ENCODE measurements at places on chromosomes 5 and 9. TPM values are rescaled to one million over a fixed set of nuclear protein-coding genes. Genes with fewer than 3 reads are reported as not detected.

PCDHB8 gene
- 1.4 TPM for polyA plus RNA-seq

PRR16 gene
- polyA plus RNA-seq, result 16.0 TPM

CDKN2B-AS1 gene
- not detected for polyA plus RNA-seq

DOCK8 gene
- 4.9 TPM for polyA plus RNA-seq

CATSPER3 gene
- polyA plus RNA-seq, result not detected

PKN3 gene
- polyA plus RNA-seq, result 7.5 TPM

C7 gene
- polyA plus RNA-seq, result 5.4 TPM

ZMYND19 gene
- polyA plus RNA-seq, result 21.8 TPM

DNA sequence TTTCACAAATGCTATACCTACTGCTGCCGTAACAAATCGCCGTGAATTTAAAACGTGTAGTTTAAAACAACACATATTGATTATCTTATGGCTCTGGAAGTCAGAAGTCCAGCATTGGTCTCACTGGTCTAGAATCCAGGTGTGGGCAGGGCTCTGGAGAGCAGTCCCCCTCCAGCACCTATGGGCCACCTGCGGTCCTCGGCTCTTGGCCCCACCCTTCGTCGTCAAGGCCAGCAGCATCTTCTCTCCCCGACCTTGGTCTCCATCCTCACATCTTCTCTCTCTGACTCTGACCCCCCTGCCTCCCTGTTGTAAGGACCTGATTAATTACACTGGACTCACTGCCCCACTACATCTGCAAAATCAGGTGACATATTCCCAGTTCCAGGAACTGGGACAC lies 106.4 kb upstream of the COL5A1 start:
- no peak for DNase-seq

GRCh38 chr9:36119476-36119875 lies 17.1 kb upstream of the GLIPR2 start:
- DNase-seq, result no peak

DNA sequence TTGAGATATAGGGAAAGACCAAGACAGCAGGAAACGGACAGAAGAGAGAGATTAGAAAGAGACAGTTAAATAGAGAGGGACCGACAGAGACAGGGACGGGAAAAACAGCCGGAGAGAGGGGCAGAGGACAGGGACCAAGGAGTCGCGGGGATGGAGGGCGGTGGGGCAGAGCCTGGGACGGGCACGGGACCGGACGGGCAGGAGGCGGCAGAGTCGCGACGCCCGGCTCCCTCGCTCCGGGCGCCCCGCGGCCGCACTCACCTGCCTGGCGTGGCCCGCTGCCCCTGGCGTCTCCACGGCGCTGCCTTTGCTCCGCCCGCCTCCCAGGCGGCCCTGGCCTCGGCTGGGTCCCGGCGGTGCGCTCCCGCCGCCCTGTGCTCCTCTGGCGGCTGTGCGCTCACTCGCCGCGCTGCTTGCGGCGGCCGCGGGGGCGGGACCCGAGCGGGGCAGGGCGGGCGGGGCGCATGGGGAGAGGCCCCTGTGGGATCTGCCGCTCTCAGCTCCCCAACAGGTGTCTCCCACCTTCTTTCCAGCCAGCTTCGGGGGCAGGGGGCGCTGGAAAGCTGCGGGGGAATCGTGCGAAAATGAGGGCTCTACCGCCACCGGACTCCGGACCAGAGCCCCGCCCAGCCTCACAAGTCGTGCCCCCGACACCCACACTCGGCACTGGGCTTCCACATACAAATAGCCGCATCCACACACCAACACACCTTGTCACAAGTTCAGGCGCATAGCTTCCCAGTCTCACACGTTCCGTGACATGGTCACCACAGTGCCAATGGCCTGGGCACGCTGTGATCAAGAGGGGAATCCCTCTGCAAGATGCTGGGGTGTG lies at the start of gene ARID3C:
Gene ARID3C (minus strand): TSS at position 411 of the 835 bp plus-strand sequence. CDS start 1,052 bp downstream, outside the sequence.
- DNase-seq, result no peak

DNA sequence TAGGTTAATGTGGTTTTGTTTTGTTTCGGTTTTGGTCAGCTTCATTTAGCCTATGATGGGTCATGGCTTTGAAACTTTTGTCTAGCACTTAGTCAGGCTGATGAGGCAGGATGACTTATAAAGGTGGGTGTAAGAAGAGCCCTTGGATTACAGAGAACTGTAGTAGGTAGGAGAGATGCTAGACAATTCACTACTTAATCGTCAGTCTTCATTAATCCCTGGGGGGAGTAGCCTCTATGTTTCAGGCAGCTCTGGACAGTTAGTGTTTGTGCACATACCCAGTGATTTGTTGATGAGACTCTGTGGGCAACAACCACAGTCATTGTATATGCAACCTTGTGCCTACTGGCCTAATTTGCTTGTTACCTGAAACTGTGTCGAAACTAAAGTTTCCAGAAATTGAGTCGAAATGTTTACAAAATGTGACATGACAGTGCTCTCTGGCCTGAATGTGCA lies 113.3 kb downstream of the MTREX start:
- no peak for DNase-seq

DNA sequence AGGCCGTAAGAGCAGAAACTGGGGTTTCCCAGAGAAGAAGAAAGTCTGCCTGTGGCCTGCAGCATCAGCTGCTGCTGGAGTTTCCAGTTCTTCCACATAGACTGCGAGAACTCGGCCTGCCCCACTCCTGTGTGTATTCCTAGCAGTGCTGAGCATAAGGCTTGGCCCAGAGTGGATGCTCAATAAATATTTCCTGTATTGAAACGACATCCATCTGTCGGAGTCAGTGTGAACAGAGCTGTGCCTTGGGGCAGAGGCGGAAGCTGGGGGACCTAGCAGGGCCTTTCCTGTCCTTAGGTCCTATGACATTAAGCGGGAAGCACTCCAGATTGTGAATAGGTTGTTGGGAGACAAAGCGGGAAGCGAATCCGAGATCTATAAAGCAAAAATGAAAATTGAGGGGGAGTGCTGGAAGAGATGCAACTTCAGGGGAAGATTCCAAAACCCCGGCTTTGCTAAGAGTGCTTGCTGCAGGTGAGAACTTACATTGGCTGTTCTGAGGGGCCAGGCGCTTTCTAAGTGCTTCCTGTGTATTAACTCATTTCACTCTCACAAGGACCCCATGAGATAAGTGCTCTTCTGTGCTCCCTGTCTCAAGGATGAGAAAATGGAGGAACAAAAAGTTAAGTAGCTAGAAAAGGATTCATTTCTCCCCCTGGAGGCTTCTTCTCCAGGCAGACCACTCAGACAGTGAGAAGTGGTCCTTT lies 76.1 kb upstream of the CXCL14 start:
- peak; percentile 90 for DNase-seq

- no peak for DNase-seq
These were observed 128.3 kb upstream of the TBC1D2 start for GRCh38 chr9:98383758-98384157.

- DNase-seq, result no peak
These were observed 65.7 kb upstream of the PHYKPL start for GRCh38 chr5:178298283-178298807.

DNA sequence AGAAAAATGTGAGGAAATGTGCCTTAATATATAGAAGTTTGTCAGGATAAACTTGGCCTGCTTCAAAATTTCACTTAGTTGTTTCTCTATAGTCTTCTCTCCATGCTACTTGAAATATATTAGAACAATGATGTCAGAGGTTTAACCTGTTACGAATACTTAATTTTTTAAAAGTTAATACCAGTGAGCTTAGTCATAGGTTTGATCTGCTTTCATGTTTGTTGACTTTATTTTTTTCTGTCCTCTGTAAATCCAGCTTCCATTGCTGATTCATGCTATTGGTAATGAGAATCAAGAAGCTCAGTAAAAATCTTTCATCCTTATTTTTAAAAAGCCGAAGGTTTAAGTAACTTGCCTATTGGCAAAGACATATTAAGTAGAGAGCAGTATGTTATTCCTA lies 27.9 kb downstream of the BDP1 start:
- DNase-seq, result no peak

DNA sequence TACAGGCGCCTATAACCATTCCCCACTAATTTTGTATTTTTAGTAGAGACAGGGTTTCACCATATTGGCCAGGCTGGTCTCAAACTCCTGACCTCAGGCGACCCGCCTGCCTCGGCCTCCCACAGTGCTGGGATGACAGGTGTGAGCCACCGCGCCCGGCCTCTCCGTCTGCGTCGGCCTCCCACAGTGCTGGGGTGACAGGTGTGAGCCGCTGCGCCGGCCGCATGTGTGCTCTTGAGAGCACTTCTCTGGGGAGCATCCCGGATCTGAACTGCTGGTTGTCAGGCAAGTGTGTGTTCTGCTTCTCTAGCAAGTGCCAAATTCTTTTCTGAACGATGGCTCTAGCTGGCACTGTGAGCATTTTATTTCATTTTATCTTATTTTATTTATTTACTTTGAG lies 3.7 kb upstream of the ENTPD2 start:
- DNase-seq, result no peak

GRCh38 chr5:53900677-53901076 lies 340.2 kb downstream of the NDUFS4 start:
- no peak for DNase-seq

DNA sequence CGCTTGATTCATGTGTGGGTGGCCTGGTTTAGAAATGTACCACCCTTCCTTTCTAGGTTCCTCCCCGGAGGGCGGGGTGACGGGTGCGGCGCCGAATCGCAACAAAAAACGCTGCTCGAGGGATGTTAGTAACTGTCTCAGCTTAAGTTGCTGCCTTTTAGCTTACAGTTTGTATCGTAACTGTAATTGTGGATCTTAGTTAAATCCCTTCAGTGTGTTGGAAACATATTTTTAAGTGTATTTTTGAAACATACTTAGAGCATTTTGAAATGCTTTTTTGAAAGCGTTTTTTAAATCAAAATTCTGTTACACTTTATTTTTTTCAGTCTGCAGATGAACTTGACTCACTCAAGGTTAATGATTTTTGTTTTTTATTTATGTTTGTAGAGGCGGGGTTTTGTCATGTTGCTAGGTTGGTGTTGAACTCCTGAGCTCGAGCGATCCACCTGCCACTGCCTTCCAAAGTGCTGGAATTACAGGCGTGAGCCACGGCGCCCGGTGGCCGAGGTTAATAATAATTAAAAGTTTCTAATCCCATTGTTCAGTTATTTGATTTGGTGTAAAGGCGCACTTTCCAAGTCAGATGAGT lies 997 bp upstream of the CHD1 start:
- no peak for DNase-seq

GRCh38 chr5:147307170-147307569 lies 72.3 kb downstream of the STK32A start:
- no peak for DNase-seq

GRCh38 chr9:131835151-131835910 lies 95.5 kb upstream of the RAPGEF1 start:
- DNase-seq, result peak; percentile 84

DNA sequence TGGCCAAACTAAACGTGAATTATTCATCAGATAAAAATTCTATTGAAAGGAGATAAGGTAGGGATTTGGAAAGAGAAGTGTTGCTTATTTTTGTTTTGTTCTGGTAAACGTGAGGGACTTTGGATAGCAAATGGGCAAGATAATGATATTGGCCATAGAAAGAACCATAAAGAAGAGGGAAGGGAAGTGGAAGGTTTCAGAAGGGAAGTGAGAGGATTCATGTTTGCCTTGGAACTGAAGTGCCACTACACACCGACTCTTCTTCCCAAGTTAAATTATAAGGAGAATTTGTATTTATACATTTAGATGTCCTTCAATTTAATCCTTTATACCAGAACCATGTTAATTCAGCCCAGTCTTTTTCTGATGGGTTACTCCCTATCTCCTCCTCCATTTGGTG lies 42.1 kb upstream of the TAF11L2 start:
- DNase-seq, result no peak

DNA sequence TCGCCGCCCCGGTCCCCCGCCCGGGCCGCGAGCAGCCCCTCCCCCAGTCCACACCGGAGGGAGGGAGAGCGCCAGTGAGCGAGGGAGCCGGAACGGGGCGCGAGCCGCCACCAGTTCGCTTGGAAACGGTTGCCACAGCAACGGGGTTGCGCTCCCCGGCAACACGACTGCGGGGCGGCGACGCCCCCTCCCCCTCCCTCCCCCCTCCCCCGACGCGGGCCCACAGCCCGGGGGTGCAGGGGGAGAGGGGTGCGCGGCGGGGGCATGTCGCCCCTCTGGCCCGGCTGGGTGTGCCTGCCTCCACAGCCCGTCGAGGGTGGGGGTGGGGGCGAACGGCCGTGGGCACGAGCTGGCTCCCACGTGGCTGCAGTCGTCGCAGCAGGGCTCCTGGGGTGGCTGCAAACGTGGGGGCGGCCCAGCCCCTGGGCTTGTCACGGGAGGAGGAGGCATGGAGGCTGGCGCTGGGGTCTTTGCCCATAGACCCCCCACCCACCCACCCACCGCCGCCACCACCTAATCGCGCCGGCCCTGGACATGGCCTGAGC lies 524 bp downstream of the PRR7 start:
- DNase-seq, result no peak

DNA sequence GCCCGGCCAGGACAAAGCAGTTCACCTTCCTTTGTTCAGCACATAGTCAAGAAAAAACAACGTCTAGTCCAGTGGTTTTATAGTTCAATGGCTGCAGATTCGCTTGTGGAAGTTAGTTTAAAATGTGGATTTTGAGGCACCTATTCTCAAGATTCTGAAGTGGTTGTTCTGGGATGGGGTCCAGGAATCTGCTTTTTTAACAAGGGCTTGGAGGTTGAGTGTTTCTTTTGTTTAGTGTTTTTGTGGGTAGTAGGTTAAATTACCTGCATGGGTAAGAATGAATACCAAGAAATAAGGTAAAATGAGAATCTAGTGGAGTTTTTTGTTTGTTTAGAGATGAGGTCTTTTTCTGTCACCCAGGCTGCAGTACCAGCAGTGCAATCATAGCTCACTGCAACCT lies 28.4 kb upstream of the NADK2 start:
- no peak for DNase-seq

DNA sequence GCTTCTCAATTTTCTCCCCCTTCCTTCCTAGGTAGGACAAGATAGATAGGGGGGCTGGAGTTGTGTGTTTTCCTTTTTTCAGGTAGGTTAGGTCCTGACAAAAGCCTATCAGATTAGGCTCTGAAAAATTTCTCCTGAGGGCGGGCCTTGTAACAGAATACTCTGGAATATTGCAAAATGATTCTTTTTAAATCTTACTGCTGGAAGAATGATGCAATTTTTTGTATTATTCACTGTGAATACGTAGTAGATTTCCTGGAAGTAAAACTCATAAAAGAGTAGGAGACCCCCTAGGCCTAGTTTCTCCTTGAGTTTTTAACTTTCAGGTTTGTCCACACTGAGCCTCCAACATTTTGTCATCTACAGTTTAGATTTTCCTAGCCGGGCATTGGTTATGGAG lies 1701.8 kb downstream of the EFNA5 start:
- DNase-seq, result no peak

GRCh38 chr9:1085086-1085485 lies 34.9 kb downstream of the DMRT2 start:
- no peak for DNase-seq

DNA sequence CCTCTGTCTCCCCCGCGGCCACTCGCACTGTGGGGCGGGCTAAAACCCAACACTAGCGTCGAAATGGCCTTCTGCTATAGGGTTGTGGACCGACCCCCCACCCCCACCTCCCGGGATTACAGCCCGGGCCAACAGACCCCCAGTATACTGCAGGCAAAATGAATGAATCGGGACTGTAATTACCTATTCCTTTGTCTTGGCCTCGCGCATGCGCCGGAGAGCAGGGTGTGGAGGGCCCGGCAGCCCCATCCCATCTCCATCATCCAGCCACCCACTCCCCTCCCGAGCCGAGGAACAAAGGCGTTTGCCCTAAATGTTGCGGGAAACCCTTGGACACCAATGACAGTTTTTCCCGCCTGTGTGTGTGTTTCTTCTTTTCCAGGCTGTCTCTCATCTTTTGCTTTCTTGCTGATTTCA lies 1.6 kb downstream of the BASP1 start:
- no peak for DNase-seq

GRCh38 chr5:168752012-168752411 lies 172.8 kb upstream of the PANK3 start:
- no peak for DNase-seq

All from muscle of arm (tissue), 14 donors.